ENCODE measurements at places on chromosomes 13 and 19. TPM values are rescaled to one million over a fixed set of nuclear protein-coding genes. Genes with fewer than 3 reads are reported as not detected.
A peak's percentile ranks its signal among the peaks of the same experiment; 100 is the strongest.

DNA sequence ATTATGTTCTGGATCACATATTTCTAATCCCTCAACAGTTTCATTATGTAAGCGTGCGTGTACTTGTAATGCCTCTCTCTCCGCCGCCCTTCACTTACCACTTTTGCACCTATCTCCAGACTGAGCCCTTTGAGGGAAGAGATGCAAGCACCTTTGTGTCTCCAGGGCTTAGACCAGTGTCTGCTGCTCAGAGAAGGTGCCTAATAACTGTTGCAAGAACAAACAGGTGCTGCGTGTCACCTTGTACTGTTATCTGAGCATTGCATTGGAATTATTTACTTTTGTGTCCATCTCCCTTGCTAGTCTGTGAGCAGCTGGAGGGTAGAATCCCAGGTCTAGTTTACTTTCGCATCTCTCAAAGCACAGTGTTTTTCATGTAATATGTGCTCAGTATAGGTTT is 156.2 kb downstream of the FLT1 start:
- DNase-seq: no peak

DNA sequence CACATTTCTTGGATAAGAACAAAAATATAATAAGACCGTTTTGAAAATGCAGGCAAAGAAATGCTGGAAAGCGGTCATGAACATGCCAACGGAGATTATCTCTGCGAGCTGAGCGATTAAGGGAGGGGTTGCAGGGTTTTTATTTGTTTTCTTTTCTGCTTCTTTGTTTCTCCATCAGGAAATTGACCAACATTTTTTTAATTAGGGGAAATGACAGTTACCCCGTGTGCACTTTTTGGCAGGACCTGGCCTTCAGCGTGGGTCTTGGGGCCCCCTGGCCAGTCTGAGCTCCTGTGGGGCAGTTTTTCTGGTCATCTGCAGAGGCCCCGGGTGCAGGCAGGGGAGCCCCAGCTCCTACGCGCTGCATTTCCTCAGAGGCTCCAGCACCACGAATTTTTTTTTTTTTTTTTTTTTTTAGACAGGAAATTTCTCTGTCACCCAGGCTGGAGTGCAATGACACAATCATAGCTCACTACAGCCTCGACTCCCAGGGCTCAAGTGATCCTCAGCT is 31.3 kb upstream of the HOMER3 start:
- DNase-seq: no peak

- peak; percentile 97 for DNase-seq
Observed at GRCh38 chr19:41859618-41860418, at the start of gene RPS19. RPS19 (plus strand) TSS chr19:41860255; CDS start chr19:41860775, 520 bp downstream.

The SIGLEC9 gene
- not detected for total RNA-seq

Data from activated T-helper 2 cell treated with anti-CD3 and anti-CD28 coated beads, Interferon-gamma antibody, Interleukin-2, Interleukin-4, amounts not matched to agents 10 μg/mL and 5 μg/mL and 100 μg/mL, durations not matched to agents 14 hours and 24 hours and 36 hours (primary cell).